ENCODE measurements at places on chromosomes 7 and 10. TPM values are rescaled to one million over a fixed set of nuclear protein-coding genes. Genes with fewer than 3 reads are reported as not detected.

POLR2J2 gene
- 3.9 TPM for total RNA-seq

DNA sequence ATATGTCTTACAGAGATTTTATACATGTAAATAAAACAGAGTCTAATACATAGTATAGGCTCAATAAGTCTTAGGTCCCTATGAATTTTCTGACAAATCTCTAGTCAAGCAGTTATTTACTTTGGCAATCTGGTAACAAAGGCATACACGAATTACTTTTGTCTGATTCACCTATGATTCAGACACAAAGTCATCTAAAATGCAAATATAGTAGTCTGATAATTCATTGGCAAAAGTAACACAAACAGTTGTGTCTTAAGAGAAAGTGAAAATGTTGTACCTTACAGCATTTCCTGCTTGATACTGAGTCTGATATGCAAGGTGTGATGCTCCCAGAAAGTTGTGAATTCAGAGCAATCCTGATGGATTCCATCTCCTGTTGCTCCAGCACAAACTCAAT lies 209.4 kb upstream of the PRSS1 start:
- H3K27ac ChIP-seq, result no peak overlapping the region
- H3K27me3 ChIP-seq, result peaks cover 6% of the 10 kb centered on the region
- no peaks in the 10 kb centered on the region for H3K36me3 ChIP-seq
- H3K4me1 ChIP-seq, result no peaks in the 10 kb centered on the region
- H3K4me3 ChIP-seq, result no peak overlapping the region

DNA sequence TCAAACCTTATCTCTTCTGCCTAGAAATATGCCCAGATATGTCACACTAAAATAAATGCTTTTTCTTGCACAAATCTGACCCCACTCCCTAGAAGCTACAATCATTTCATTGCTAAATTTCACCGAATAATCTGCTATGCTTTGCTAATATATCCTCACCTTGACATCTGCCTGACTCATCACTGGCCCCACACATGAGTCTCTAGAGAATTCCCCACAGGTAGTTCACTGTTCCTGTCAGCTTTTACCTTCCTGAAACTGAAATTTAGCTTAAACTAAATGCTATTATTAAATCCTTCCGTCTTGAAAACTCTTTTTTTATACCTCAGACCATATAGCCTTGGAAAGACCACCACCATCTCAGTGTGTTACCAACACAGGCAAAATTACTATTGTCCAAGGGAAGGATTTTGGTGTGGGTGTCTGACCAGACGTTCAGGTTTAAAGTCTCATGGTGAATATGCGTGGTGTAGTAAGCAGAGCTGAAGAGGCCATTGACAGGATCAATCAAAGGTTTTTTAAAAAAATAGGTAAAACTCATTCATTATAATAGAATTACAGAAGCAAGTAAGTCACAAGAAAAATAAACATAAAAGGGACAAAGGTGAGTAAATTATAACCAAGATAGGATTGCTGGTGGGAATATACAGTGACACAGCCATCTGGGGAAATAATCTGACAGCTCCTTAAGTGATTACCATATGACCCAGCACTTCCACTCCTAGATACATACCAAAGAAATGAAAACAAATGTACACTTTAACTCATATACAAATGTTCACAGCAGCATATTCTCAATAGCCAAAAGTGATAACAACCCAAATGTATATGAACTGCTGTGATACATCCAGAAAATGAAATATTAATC lies 173.5 kb downstream of the KMT2E start:
- DNase-seq, result no peak
- no peaks in the 10 kb centered on the region for H3K27me3 ChIP-seq
- H3K4me3 ChIP-seq, result no peak overlapping the region
- H3K27ac ChIP-seq, result no peak overlapping the region
- H3K36me3 ChIP-seq, result no peaks in the 10 kb centered on the region

DNA sequence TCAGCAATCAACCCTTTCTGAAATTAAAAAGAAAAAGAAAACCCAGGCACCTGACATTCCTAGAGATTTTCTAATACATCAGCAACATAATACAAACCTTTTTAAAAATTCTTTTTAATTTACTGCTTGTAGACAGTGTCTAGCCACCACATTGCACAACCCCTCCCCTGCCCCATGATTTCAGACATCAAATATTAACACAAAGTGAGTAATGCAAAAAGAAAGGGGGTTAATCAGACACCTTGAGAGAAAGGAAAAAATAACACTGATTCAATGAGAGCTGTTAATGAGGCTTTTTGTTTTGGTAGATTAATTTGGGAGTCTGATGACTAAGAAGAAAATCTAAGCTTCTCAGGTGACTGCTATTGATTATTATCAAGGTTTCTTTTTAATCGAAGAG lies 55.3 kb downstream of the SLC25A13 start:
- H3K4me3 ChIP-seq, result no peak overlapping the region
- peaks cover 8% of the 10 kb centered on the region for H3K4me1 ChIP-seq
- no peak for DNase-seq
- peak overlapping the region; percentile 73 for H3K27ac ChIP-seq
- H3K27me3 ChIP-seq, result no peaks in the 10 kb centered on the region

SPAM1 gene
- total RNA-seq, result not detected

DNA sequence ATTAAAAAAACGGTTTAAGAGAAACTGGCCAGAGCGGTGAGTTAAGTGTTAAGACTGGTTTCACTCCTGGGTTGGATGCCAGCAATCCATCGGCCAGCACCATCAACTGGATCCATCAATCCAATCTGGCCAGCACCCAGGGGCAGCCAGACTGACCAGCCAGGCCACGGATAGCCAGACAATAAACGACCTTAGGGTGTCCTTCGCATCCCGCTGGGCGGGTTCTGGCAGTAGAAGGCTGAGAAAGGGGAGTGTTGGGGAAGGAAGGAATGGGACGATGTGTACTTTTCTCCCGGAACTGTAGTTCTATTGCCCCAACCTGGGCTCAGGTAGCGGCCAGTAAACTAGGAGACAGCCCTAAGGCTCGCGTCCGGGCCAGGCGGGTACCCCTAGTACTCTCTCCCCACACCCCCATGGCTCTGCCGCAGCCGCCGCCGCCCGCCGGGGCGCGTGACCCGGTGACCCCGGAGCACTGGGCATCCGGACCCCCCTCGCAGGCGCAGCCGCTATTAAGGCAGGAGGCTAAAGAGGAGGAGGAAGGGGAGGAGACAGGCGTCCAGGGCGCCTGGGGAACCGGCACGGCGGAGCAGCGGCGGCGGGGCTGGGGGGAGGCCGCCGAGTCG lies at the start of gene CASD1:
CASD1 (plus strand) TSS at position 546 of the 623 bp plus-strand sequence. CDS start 276 bp downstream, outside the sequence.
- peaks cover 12% of the 10 kb centered on the region for H3K4me1 ChIP-seq
- peak; percentile 66 for DNase-seq
- no peaks in the 10 kb centered on the region for H3K27me3 ChIP-seq
- H3K27ac ChIP-seq, result peak within 1 kb of the TSS; percentile 90

DNA sequence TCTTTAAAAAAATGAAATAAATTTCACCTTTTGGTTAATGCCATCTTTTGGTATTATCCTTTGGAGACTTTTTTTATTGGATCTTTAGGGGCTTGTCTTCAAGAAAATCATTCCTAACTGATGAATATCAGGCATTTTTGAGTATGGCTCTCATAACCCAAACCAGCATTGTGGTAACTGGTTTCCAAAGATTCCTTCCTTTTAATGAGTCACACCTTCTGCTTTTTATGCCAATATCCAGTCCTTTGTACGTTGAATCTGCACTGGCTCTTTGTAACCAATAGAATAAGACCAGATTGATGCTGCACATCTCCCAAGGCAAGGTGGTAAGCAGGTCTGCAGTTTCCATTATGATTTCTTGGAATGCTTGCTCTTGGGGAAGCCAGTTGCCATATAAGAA lies 89.1 kb downstream of the GPR158 start:
- no peak overlapping the region for H3K4me3 ChIP-seq
- H3K27ac ChIP-seq, result no peak overlapping the region
- DNase-seq, result no peak
- no peaks in the 10 kb centered on the region for H3K27me3 ChIP-seq
- H3K4me1 ChIP-seq, result no peaks in the 10 kb centered on the region

- no peak overlapping the region for H3K4me3 ChIP-seq
- no peak for DNase-seq
- H3K4me1 ChIP-seq, result peaks cover 23% of the 10 kb centered on the region
- H3K27me3 ChIP-seq, result no peaks in the 10 kb centered on the region
Observed at GRCh38 chr7:92276460-92276864, 30.7 kb downstream of the ANKIB1 start.

DNA sequence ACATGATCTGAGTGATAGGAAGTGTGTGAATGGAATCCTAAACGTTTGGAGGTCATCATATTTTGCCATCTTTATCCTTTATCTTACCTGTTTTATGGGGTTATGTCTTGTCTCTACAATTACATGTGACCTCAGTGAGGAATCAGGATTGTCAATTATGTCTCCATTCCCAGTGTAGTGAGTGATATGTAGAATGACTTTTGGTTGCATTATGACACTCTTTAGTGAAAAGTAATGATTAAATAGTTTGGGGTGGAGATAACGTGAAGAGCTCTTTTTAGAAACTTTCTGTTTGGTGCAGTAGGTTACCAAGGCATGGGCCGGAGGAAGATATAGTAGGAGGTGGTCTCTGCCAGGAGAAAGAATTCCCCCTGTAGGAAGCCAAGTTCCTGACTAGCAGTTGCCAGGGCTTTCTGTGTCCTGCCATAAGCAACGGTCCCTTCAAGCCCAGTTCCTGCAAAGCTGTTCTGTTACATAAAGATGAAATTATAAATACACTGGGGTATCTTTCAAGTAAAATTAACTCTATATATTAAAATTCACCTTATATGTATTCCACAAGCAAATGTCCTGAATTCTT lies 228.2 kb downstream of the NSUN6 start:
- H3K36me3 ChIP-seq, result no peaks in the 10 kb centered on the region
- H3K4me3 ChIP-seq, result no peak overlapping the region
- DNase-seq, result no peak
- H3K27me3 ChIP-seq, result no peaks in the 10 kb centered on the region

- H3K27ac ChIP-seq, result no peak overlapping the region
- no peaks in the 10 kb centered on the region for H3K4me1 ChIP-seq
- DNase-seq, result no peak
- no peak overlapping the region for H3K4me3 ChIP-seq
- H3K27me3 ChIP-seq, result no peaks in the 10 kb centered on the region
Observed at GRCh38 chr10:6229290-6229689, 26.6 kb downstream of the PFKFB3 start.

DNA sequence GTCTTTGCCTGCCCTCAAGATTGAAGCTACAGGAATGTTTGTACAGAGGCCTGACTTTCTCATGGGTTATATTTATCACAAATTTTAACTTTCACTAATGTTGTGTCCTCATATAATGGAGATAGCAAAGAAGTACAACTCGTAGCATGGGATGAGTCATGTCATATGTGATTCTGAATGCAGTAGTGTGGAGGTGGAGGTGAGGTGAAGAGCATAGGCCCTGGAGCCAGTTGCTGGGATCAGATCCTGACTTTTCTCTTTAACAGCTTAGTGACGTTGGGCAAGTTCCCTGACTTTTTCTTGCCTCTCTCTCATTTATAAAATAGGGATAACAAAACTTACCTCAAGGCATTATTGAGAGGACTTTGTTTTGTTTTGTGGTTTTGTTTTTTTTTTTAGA lies 132.1 kb upstream of the IMMP2L start:
- peaks cover 5% of the 10 kb centered on the region for H3K4me1 ChIP-seq
- DNase-seq, result no peak
- H3K4me3 ChIP-seq, result no peak overlapping the region
- no peak overlapping the region for H3K27ac ChIP-seq
- no peaks in the 10 kb centered on the region for H3K36me3 ChIP-seq

TMEM270 gene
- total RNA-seq, result not detected

CPA2 gene
- not detected for total RNA-seq

DNA sequence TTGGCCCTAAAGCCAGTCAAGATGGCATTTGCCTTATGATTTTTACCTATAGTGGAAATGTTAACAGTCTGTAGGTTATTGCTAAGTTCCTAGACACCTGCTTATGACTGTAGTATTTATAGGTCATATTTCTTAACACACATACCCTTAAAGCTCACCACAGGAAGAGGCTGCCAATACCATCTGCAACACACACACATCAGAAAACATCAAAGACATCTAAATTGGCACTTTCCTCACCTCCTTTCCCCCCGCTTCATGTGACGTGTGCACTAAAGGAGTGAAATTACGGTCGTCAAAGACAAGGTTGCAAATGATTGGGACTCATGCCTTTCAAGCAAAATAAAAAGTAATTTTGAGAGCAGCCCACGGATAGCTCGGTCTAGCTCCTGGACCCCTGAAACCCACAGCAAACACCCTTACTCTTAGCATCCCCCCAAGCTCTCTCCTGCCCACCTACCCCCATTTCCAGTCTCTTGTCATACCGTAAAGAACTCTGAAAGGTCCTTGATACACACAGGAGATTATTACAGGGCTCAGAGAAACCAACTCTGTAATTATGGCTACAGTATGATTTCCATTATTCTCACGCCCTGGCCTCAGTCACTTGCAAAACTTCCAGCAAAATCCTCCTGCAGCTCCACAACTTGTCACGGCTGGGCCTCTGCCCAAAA lies 90.5 kb downstream of the PLXNA4 start:
- H3K27ac ChIP-seq, result no peak overlapping the region
- no peak overlapping the region for H3K4me3 ChIP-seq
- no peaks in the 10 kb centered on the region for H3K27me3 ChIP-seq
- H3K4me1 ChIP-seq, result no peaks in the 10 kb centered on the region
- DNase-seq, result no peak
- H3K36me3 ChIP-seq, result no peaks in the 10 kb centered on the region

GRCh38 chr10:129769381-129770116 lies 194.5 kb downstream of the EBF3 start:
- H3K4me3 ChIP-seq, result no peak overlapping the region
- no peak for DNase-seq
- H3K27ac ChIP-seq, result no peak overlapping the region
- no peaks in the 10 kb centered on the region for H3K27me3 ChIP-seq
- peaks cover 14% of the 10 kb centered on the region for H3K36me3 ChIP-seq
- H3K4me1 ChIP-seq, result no peaks in the 10 kb centered on the region

DNA sequence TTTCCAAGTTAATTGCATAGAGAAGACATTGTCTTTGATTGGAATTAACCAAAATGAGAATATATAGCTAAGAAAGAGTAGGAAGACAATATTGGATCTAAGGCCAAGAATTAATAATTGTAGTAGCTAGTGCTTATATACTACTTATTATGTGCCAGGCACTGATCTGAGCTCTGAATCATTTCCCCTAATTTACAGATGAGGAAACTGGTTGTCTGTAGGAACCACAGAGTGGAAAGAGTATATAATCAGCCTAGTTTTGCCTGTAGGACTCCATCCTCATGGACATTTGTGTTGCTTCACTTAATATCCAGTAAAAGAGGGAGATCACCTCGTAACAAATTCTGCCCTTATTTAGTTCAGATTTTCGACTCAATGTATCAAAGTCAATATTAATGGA lies 127.9 kb downstream of the ARID5B start:
- H3K36me3 ChIP-seq, result no peaks in the 10 kb centered on the region
- no peak overlapping the region for H3K27ac ChIP-seq
- no peaks in the 10 kb centered on the region for H3K27me3 ChIP-seq
- H3K4me1 ChIP-seq, result no peaks in the 10 kb centered on the region

DNA sequence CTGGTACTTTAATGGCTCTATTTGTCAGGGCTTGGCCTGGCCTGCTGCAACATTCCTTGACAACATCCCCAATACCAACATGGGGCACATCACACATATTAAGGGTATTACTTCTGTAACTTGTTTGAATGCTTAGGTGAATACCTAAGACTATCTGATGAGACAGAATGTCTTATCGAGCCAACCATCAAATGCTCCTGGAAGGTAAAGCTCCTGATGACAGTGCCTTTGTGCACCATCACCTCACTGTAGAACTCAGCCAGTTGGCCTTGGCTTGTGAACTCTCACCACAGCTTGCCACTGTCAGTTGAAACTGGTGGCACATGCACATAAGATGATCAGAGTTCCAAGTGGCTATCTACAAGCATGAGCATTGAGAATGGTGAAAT lies 3.7 kb upstream of the MYO1G start:
- no peak overlapping the region for H3K4me3 ChIP-seq
- H3K4me1 ChIP-seq, result peaks cover 4% of the 10 kb centered on the region
- H3K36me3 ChIP-seq, result peaks cover 5% of the 10 kb centered on the region
- no peaks in the 10 kb centered on the region for H3K27me3 ChIP-seq
- DNase-seq, result no peak

All from liver (tissue), 10 donors.